Cerebellum (tissue), 4 donors: ENCODE measurements at places on chromosomes 1 and 21. TPM values are rescaled to one million over a fixed set of nuclear protein-coding genes. Genes with fewer than 3 reads are reported as not detected.

LCE2C gene
- total RNA-seq = not detected

CR1L gene
- 0.73 TPM for total RNA-seq

RUNX1 gene
- 1.8 TPM for total RNA-seq

FBLIM1 gene
- 8.9 TPM for total RNA-seq

TBX15 gene
- 2.8 TPM for total RNA-seq

ERICH3 gene
- total RNA-seq = 8.7 TPM

OR2T2 gene
- not detected for total RNA-seq

LCE1D gene
- not detected for total RNA-seq

CCDC27 gene
- not detected for total RNA-seq

CBS gene
- total RNA-seq = 60.3 TPM

LIPI gene
- not detected for total RNA-seq

FCAMR gene
- total RNA-seq = not detected

RNU1-1 gene
- 40,842 TPM for total RNA-seq

KAZN gene
- 22.6 TPM for total RNA-seq

MASP2 gene
- 0.18 TPM for total RNA-seq

TEX38 gene
- not detected for total RNA-seq

GJA5 gene
- 2.1 TPM for total RNA-seq

ASAP3 gene
- total RNA-seq = 16.2 TPM

C1orf185 gene
- total RNA-seq = not detected

PM20D1 gene
- total RNA-seq = 0.18 TPM

TESK2 gene
- total RNA-seq = 0.64 TPM

SUSD4 gene
- total RNA-seq = 25.3 TPM

KCNJ15 gene
- not detected for total RNA-seq

NEGR1 gene
- total RNA-seq = 28.7 TPM

DESI2 gene
- total RNA-seq = 41.3 TPM

LYSMD1 gene
- total RNA-seq = 10.6 TPM

SPRR1B gene
- not detected for total RNA-seq

USH2A gene
- 1.9 TPM for total RNA-seq

RCAN1 gene
- 30.2 TPM for total RNA-seq

LCE2A gene
- not detected for total RNA-seq

MTARC1 gene
- 11.3 TPM for total RNA-seq

DNMT3L gene
- not detected for total RNA-seq

TAS1R1 gene
- not detected for total RNA-seq

EPHA2 gene
- total RNA-seq = 2.3 TPM
